ENCODE measurements at places on chromosomes 12 and 14.
A peak's percentile ranks its signal among the peaks of the same experiment; 100 is the strongest.

- DNase-seq: no peak
Measured at GRCh38 chr12:73421832-73422231, 1115.8 kb upstream of the ATXN7L3B start.

- DNase-seq: peak; percentile 11
Measured at GRCh38 chr12:86838711-86839110, 582.5 kb upstream of the MGAT4C start.

DNA sequence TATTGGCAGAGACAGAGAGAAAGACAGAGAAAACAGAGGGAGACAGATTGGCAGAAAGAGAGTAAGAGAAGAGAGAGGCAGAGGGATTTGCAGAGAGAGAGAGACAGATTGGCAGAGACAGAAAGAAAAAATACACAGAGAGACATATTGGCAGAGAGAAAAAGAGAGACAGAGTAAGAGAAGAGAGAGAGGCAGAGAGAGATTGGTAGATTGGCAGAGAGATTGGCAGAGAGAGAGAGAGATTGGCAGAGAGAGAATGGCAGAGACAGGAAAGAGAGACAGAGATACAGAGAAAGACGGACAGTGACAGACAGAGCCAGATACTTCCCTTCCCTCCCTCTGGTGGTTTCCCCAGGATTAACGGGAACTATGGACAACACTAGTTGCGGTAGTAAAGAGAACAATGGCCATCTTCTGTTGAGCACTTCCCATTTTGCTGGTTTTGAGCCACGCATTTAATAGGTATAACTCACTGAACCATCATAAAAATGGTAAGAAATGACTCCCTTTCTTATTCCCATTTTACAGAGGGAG, 2.6 kb upstream of the NOS1 start:
- DNase-seq: no peak

GRCh38 chr14:56423544-56423943, 156.1 kb upstream of the TMEM260 start:
- DNase-seq: no peak

GRCh38 chr14:87944987-87945604, 47.9 kb downstream of the GALC start:
- DNase-seq: peak; percentile 21

DNA sequence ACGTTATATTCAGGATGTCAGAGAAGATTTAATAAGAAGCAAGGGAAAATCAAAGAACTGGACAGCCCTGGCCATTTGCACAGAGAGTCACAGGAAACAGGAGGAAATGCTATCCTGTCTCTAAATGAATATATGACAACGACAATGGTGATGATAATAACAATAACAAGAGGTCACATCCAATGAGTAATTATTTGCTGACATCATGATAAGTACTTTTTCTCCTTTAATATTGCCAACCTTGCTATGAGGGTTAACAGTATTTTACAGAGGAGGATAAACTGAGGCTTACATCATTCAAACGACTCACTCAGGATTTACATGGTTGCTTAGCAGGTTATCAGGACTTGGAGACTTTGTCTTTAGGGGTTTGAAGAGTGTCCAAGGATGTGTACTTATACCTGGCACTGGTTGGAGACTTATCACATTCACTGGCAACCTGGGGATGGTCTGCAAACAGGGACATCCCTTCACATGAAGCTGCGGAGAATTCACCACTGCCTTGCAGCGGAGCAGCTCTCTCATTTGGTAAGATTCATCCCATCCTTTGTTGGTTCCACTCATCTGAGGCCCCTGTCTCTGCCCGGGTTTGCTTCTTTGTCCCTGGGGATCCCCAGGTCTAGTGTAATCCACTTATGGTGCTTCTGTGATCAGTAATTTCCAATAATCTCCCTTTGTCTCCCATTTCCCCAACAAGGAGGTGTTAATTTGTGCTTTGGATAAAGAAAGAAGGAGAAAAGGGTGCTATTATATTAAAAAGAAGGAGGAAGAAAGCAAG, 637.8 kb downstream of the BCL11B start:
- no peak for DNase-seq

- DNase-seq: peak; percentile 93
Measured at GRCh38 chr12:115570069-115570777, 707.3 kb downstream of the MED13L start.

DNA sequence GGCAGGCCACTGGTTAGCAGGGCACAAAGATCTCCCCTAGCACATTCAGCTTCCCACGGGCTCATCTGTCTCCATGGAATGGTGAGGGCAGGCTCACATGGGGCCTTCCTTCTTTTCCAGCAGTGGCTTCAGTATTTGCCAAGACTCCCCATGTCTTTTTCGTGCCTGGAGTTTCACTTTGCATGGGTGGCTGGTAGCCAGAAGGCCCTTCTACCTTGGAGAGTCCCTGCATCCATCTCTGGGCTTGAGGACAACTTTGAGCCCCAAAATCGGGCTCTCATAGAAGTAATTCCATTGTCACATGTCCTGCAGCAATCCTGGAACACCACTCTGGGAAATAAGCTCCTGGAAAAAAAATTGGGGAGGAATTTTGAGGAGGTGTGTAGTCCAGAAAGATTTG, 42.1 kb downstream of the NFKBIA start:
- DNase-seq: no peak

GRCh38 chr12:32693036-32693435, 13.9 kb downstream of the DNM1L start:
- DNase-seq: no peak

GRCh38 chr14:35123388-35123703, 994 bp downstream of the PRORP start:
- no peak for DNase-seq

GRCh38 chr14:54194501-54194900, 202.3 kb upstream of the CDKN3 start:
- DNase-seq: no peak

All from retina (tissue), 1 donor.